ENCODE measurements at places on chromosomes 16 and 17.
A peak's percentile ranks its signal among the peaks of the same experiment; 100 is the strongest.

- no peak for DNase-seq
Observed at GRCh38 chr16:83366228-83366627, 441.6 kb upstream of the HSBP1 start.

DNA sequence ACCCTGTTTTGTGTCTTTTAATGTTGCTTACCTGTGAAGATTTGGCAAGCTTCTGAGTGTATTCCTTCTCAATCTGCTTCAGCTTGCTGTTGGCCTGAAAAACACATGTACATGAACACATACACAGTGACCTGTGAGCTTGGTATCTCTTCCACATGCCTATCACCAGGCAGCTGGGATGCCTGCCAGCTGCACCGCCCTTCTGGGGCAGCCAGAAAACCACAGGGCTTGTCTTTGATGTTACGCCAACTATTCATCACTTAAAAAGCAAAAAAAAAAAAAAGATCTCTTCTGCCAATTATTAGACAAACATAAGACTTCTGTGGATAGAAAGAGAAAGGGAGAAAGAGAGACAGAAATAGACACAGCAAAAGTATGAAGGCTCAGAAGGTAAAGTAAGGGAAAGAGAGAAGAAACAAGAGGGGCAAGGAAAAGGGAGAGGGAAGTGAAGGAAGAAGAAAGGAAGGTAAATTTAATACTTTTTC is 189.2 kb upstream of the AXIN2 start:
- no peak for DNase-seq

- no peak for DNase-seq
Observed at GRCh38 chr17:34257299-34257985, 2.4 kb downstream of the CCL2 start.

DNA sequence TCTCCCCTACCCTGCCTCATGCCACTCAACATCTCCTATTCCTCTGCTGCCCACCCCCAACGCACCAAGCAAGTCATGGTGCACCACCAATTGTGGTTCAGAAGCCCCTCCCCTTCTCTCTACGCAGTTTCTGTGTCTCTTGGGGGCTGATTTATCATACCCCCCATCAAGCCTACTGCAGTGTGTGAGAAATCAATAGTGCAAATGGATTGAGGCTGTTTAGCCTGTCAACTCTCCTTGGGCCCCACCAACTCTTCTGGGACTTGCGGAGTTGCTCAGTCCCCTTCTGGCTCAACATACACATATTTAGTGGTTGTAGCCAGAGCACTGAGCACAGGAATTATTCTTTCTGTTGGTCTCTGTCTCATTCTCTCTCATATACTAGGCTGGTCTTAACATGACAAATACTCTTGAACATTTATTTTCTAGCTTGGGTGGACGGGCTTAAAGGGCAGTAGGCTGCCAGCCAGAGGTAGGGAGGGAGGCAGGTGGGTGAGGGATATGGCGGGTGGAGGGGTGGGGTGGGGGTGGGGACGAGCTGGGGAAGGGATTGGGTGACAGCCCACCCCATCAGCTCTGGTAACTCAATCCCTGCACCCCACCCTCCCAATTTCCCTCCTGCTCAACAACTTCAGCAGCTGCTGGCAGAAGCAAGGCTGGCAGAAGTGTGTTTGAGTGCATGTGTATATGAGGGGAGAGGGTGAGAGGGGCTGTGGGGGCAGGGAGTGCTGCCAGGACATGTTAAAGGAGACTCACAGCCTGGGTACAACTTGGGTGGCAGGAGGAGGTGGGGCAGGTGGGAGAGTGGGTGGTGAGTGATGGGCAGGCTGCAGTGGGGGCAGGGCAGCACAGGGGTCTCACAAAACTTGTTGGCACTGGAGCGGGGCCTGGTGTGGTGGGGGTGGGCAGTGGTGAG is 4.9 kb downstream of the RARA start:
- DNase-seq, result no peak

- peak; percentile 14 for DNase-seq
Observed at GRCh38 chr17:62827746-62828485, 19.8 kb upstream of the MARCHF10 start.

- DNase-seq, result no peak
Observed at GRCh38 chr17:83099570-83100181, 20.3 kb downstream of the METRNL start.

GRCh38 chr17:29032013-29032856 is 10.7 kb upstream of the PIPOX start:
- no peak for DNase-seq

DNA sequence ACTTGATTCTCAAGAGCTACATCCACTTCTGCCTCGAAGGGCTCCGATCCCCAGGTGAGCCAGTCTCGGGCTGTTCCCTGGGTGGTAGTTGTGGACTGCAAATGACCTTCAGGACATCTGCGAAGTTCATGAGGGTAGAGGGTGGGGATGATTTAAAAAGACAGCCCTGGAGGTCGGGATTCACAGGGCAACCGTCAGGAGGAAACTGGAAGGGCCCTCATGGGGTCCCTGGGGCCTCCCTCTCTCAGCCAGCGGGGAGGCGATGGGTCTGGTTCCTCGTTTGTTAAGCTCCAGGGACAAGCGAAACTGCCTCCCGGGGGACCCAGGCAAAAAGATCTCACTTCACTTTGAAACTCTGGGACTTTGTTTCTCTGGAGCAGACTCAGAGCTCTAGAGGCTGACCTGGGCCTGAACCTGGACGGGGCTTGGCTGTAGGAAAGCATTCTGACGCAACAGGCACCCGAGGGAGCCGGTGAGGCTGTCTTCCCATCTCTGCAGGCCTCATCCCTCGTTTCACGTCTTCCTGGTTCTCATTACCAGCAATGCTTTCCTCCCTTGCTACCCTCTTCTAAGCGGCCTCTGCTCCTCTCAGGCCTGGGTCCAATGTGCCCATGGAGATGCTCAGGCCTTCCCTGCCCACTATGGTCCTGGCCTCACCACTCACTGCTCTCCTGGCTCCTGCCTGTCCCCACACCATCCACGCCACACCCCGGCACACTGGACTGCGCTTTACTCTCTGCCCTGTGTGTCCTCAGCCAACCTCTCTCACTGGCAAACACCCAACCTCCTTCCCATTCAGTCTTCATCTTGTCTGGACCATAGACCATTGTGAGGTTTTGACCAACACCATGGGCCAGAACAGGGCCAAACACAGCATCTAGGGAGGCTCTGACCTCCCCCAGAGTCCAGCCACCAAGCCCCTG is 214.2 kb upstream of the TNRC6C start:
- no peak for DNase-seq

- DNase-seq, result no peak
Observed at GRCh38 chr17:80006811-80007752, 28.6 kb downstream of the TBC1D16 start.

DNA sequence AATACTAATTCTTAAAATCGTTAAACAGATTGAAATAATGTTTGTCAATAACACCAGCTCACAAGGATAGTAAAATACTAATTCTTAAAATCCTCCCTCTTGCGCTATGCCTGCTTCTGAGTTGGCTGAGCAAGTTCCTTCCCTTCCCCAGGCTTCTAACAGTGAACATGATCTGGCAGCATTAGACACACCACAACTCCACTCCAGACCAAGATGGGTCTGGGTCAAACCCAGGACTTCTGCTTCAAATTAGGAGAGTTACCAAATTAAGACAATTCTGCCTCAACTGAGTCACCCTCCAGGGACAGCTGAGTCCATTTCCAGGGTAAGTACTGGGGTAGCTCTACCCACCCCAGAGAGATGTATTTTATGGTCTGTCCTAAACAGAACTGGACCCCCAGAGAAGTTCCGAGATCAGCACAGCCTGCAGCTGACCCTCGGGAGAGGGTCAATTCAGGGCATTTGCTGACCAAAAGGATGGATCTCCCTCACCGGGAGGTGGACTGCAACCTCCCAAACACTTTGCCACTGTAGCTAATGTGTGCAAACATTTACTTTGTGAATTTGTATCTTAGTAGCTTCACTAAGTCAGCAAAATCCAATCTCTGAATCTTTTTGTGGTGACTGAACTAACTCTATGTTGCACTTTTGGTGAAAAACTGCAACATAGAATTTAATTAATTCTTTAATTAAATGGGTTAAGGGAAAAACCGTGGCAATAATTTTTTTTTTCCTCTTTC is 48.8 kb downstream of the ADCY9 start:
- no peak for DNase-seq
